ENCODE measurements at places on chromosomes 4 and X.

- DNase-seq: no peak
Measured at GRCh38 chr4:186617921-186618320, 62.6 kb upstream of the MTNR1A start.

GRCh38 chr4:26238778-26239679 lies 81.8 kb upstream of the RBPJ start:
- DNase-seq: no peak

GRCh38 chr4:10272511-10272910 lies 155.9 kb upstream of the WDR1 start:
- DNase-seq: no peak

GRCh38 chr4:57074744-57075143 lies 35.4 kb downstream of the IGFBP7 start:
- DNase-seq: no peak

- no peak for DNase-seq
Measured at GRCh38 chr4:103936653-103937145, 216.9 kb upstream of the TACR3 start.

DNA sequence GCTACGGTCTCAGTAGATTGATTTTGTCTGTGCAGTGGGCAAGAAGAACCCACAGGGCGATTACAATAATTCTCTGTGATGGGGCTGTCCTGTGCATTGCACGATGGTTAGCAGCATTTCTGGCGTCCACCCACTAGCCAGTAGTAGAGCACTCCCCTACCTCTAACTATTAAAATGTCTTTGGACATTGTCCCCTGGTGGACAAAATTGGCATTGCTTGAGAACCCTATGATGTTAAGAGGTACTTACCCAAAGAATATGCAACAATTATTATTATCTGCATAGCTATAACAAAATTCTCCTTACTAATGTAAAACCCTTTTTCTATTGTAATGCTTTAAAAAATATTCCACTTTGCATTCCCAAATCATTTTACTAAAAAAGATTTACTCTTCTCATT lies 109.5 kb upstream of the VCX3A start:
- DNase-seq: no peak

DNA sequence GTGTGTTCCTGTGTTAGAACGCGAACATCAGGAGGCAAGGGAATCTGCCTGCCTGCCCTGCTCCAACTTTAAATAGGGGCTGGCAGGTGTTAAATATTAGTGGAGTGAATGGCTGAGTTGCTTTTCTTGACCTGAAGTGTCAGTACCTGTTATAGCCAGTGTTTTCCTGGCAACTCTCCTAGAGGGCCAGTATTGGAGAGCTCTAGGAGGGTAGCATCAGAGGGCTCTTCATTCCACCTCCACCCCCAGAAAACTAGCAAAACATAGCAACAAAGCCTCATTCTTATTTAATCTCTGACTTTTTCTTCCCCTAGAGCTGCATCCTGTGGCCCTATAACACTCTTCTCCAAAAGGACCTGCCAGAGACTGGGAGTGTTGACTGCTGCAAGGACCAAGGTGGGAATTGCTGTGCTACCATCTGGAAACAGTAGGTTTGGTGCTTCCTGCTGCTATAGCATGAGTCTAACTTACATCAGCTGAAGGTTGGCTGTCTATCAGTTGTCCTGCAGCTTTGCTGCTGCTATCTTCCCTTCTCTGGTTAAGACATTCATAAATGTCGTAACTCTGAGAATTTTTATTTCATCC lies 33.5 kb downstream of the SGMS2 start:
- DNase-seq: no peak

- DNase-seq: no peak
Measured at GRCh38 chr4:3482707-3483106, 19.6 kb downstream of the DOK7 start.

GRCh38 chrX:103464072-103464773 lies 55.1 kb downstream of the RAB40A start:
- no peak for DNase-seq

DNA sequence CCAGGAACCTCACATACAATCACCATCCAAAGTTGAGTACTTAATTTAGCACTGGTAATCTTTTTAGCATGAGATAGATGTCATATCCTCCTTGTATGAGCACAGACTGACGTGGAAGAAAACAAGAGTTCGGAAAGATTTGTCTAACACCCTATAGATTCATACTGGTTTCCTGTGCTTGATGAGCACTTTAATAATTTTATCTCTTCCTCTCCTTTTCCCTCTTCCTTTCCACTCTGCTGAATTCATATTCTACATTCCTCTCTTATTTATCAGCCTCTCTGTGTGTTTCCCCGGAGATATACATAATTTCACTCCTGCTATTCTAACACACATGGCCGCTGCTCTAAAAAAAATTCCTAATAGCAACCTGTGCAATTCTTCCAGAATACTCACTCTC lies 273.9 kb downstream of the AFF2 start:
- no peak for DNase-seq

DNA sequence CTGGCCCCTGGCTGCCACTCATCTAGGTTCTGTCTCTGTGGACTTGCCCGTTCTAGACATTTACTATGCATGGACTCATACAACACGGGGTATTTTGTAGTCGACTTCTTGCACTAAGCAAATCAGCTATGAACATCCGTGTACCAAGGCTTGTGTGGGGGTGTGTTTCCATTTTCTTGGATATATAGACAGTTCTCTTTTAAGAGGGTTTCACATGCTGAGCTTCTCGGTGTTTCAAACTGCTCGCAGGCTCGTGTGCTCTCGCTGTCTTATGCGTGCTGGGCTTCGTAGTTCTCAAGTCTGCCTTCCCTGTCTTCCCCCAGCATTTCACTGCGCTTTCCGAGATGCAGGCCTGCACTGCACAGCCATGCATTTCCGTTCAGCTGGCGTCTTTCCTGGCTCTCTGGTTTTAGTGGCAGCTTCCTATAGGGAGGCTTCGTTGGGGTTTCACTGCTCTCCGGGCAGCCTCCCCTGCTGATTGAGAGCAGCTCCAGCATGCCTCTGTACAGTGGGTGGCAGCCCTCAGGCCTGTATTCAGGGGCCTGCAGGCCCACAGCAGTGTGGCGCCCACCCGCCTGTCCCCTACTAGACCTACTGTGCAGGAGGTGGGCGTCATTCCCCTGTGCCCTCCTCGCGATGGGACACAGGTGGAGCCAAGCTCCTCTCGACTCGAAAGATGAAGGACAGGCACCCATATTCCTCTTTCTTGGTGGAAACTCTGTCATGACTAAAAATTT lies 27.6 kb downstream of the ZBTB49 start:
- DNase-seq: no peak

GRCh38 chrX:17560385-17560784 lies 176.9 kb upstream of the SCML1 start:
- DNase-seq: no peak

GRCh38 chr4:57193209-57193810 lies 83.1 kb upstream of the IGFBP7 start:
- no peak for DNase-seq

DNA sequence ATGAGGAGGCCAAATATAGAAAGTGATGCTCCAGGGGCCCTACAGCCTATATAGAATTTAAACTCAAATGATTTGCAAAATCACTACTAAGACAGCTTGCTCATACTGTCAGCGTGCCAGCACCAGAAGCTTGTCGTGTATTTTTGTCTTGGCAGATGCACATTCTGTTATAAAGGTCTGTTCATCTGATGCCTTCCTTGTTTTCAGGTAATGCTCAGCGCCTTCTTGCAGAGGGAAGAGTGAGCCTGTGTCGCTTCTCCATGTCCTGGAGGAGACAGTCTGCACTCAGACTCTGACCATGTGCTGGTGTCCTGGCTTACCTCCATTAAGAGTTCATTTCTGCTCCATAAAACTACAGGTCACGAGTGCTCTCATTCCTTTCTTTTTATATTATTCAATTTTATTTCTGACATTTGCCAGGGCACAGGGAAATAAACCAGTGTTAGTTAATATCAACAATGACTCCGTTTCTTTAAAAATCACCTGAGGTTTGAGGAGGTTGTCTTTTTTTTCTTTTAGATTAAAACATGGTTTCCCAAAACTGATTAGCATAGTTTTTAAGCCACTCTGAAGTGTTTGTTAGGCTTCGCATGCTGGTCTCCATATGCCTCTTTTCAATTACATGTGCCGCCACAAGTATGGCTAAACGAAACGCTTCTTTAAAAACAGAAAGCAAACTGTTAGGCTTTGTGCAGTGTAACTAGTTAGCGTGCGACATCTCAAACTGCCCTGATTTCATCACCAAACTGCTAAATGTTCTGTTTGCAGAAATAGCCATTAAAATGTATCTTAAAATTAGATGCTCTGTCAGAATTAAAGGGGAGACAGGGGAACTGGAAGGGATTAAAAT lies 215.2 kb upstream of the GK2 start:
- no peak for DNase-seq

GRCh38 chr4:74189331-74190043 lies 31.6 kb downstream of the MTHFD2L start:
- no peak for DNase-seq

- DNase-seq: no peak
Measured at GRCh38 chr4:6369924-6370645, 100.4 kb downstream of the WFS1 start.

DNA sequence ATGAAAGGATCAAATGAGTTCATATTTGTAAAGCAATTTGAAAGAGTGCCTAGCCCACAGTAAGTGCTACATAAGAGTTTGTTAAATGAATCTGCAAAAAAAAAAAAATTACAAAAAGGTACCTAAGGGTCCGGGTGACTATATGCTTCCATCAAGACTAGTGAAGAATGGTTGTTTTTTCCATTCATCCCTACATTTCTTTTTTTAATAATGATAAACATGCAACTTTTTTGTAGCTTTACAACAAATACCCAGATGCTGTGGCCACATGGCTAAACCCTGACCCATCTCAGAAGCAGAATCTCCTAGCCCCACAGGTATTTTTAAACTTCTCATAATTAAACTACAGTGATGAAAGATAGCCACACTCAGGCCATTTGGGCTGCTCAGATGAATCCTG lies 4.3 kb downstream of the SPP1 start:
- DNase-seq: no peak

DNA sequence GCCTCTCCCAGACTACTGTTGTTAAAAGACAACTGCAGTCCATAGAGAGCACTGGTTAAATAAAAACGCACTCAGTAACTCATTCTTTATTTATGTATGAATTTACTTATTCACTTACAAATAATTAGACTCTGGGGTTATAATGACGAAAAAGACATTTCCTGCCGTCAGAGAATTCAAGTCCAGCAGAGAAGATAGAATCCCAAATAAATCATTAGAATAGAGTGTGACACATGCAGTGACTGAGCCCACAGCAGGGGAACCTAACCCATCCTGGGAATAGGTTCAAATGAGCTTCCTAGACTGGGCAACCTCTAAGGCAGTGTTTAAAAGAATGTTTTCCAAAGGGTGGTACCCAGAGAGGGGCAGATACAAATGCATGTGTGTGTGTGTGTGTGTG lies 53.9 kb downstream of the FGFBP1 start:
- no peak for DNase-seq

GRCh38 chrX:13550346-13550745 lies 19.1 kb upstream of the EGFL6 start:
- no peak for DNase-seq

GRCh38 chr4:2036866-2037265 lies 22.3 kb upstream of the NAT8L start:
- DNase-seq: no peak

DNA sequence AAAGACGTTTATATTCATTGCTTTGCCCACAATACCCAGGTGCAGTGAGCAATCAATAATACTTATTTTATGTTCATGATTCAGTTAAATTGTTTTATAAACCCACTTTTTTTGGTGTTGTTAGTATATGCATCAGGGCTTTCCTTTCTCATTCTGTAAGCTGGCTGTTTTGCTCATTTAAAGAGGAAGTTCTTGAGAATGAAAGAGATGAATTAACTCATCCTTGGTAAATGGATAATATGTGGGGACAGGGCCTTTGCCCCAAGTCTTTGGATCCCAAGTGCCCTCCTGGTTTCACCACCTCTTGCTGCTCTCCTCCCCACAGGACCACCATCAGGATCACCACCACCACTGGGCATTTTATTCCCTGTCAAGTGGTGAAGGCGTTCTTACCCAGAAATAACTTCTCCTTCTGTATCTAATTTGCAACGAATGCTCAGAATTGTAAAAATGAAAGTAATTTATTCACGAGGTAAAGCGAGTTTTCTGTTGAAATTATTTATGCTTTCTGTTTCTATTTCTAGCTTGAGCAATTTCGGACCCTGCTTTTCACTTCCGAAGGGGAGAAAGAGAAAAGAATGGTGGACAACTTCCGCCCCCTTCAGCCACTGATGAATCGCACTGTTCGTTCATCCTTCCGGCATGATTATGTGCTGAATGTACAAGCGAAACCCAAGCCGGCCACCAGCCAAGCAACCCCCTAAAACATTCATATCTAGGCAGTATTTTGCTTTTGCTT lies 8.2 kb upstream of the ZRSR2 start:
- no peak for DNase-seq

GRCh38 chr4:22345678-22346077 lies 170.2 kb downstream of the ADGRA3 start:
- DNase-seq: no peak

DNA sequence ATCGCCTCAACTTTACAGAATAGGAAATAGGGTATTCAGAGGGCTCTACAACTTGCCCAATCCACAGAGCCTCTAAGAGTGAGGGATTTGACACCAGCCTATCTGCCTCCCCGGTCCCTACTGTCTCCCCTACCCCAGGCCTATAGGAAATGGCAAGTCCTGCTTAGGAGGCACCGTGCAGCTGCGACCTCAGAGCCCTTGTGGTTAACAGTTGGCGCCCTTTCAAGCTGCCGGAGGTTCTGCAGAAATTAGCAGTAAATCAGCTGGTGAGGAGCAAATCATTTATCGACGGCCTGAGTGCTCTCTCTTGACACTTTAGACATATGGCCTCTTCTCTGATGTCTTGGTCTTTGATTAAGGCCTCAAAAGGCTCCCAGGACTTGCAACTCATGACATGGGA lies 96.9 kb downstream of the CLNK start:
- no peak for DNase-seq

- DNase-seq: no peak
Measured at GRCh38 chr4:100557306-100557705, 39.5 kb upstream of the EMCN start.

GRCh38 chrX:153526801-153527200 lies 9.4 kb downstream of the ATP2B3 start:
- no peak for DNase-seq

- DNase-seq: no peak
Measured at GRCh38 chr4:89113415-89113814, 2.1 kb downstream of the TIGD2 start.
